ENCODE measurements at places on chromosomes 6 and 20. TPM values are rescaled to one million over a fixed set of nuclear protein-coding genes. Genes with fewer than 3 reads are reported as not detected.

The RAE1 gene
- 30.2 TPM for total RNA-seq

The SLC12A5 gene
- 2.4 TPM for total RNA-seq

The HLA-DOA gene
- total RNA-seq = 0.33 TPM

The SIRPD gene
- not detected for total RNA-seq

The HLA-F gene
- 27.2 TPM for total RNA-seq

The ZBP1 gene
- total RNA-seq = not detected

The SRMS gene
- total RNA-seq = not detected

The C20orf141 gene
- not detected for total RNA-seq

The CCN2 gene
- 65.4 TPM for total RNA-seq

The PTK6 gene
- total RNA-seq = 1.1 TPM
